ENCODE measurements at places on chromosomes 16 and 17.

DNA sequence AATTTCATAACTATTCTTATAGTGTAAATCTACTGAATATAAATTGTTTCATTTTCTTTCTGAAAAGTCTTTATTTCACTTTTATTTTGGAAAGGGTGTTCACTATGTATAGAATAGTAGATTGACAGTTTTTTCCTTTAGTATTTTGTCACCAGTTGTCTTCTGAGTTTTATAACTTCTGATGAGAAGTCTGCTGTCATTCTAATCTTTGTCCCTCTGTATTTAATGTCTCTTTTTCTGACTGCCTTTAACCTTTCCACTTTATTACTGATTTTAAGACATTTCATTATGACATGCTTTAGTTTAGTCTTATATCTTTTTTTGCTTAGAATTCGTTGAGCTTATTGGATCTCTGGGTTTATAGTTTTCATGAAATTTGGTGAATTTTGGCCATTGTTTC is 166.9 kb downstream of the FTO start:
- DNase-seq = no peak
- peaks cover 20% of the 10 kb centered on the region for H3K36me3 ChIP-seq
- peaks cover 2% of the 10 kb centered on the region for H3K4me1 ChIP-seq
- H3K4me3 ChIP-seq = no peak overlapping the region
- H3K27ac ChIP-seq = no peak overlapping the region

DNA sequence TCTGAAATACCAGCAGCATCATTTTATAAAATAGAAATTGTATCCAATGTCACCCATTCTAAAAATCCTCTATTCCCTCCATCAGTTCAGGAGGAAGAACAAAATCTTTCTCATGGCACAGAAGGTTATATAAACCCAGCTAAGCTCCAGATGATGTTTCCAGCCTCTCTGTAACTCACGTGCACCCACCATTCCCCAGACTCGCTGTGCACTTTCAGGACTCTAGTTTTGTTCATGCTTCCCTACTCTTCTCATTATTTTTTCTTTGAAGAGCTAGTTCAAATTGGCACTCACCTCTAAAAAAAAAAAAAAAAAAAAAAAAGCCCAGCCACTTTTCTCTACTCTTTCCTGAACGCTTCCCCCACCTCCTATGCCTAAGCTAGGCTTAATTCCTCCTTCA is 36.0 kb upstream of the SHISA6 start:
- H3K4me3 ChIP-seq = no peak overlapping the region
- no peak for DNase-seq
- H3K36me3 ChIP-seq = no peaks in the 10 kb centered on the region
- H3K27me3 ChIP-seq = no peaks in the 10 kb centered on the region

DNA sequence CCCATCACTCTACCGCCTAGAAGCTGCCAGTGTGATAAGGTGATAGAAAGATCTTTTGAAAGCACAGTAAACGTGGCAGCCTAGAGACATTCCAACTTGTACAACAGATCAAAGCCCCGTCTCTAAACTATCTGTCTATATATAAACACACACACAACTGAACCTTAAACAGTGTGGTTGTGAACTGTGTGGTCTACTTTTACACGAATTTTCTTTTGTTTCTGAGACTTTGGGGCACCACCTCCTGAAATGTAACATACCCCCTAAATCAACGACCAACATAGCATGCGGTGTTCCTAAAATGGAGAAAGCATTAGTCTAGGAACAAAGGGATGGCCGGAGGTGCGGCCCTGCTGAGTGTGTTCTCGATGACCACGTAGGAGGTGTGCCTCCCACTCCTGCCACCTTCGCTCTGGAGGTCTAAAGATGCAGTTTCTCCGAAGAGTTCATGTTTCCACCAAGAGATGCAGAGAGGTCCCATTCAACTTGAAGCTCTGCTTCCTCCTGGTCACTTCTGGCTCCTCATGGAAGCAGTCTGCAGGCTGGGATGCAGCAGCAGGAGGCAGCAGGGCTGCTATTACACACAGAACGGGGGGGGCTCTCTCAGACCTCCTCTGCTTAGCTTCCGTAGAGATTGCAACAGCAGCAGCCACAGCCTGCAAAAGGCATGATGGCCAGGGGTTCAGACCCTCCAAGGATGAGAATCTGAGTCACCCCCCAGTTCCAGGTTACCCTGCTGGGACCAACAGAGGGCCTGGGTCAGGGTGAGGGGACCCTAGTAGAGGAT is 22.6 kb upstream of the USP10 start:
- H3K27me3 ChIP-seq = peaks cover 3% of the 10 kb centered on the region
- H3K36me3 ChIP-seq = no peaks in the 10 kb centered on the region
- no peak overlapping the region for H3K4me3 ChIP-seq
- no peak overlapping the region for H3K27ac ChIP-seq

DNA sequence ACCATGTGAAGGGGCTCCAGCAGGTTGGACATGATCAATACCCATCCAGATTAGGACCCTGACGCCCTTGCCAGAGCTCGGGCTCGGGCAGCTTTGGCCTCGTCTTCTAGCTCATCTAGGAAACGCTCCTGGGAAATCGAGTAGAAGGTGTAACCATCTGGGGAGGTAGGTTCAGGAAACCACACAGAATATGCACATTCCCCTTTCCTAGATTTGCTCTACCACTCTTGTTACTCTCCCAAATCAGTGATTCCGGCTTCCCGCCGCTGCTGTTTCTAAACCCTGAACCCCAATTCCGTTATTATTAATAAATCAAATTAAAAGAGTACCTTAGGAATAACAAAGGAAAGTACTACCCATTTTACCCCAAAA is 507 bp downstream of the COA3 start:
- H3K4me3 ChIP-seq = peak overlapping the region; percentile 96
- no peaks in the 10 kb centered on the region for H3K27me3 ChIP-seq
- DNase-seq = no peak
- peaks cover 23% of the 10 kb centered on the region for H3K4me1 ChIP-seq
- H3K27ac ChIP-seq = peak overlapping the region; percentile 77

Measured in heart left ventricle (tissue), 16 donors.